ENCODE measurements at places on chromosomes 2 and 18.

DNA sequence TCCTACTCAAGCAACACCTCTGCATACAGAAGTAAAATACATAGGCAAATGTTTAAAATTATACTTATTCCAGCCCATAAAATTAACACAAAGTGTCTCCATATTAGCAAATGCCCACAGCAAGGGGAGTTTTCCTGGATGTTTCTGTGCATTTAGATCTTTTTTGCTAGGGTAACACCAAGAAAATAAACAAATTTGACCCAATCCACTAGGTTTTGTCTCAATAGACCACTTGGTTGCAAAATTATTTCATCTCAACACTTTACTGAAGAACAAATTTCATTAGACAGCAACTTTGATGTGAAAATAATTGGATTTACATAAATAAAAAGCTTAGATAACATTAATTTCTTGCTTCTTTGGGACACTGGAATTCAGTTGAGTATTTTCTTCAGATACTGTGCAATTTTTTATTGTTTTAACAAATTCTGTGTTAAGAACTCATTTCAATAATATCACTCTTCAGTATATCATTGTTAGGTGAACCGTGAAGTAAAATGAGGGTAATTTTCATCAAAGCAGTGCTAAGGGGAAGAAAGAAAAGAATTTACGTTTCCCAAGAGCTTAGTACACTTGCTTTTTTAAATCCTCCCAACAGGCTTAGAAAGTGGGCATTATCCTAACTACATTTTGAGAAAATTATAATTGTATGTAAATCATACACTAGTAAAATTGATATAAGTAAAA, 133.5 kb upstream of the TTC39C start:
- no peak for DNase-seq

GRCh38 chr2:97651114-97651513, 5.3 kb downstream of the COX5B start:
- DNase-seq, result no peak

DNA sequence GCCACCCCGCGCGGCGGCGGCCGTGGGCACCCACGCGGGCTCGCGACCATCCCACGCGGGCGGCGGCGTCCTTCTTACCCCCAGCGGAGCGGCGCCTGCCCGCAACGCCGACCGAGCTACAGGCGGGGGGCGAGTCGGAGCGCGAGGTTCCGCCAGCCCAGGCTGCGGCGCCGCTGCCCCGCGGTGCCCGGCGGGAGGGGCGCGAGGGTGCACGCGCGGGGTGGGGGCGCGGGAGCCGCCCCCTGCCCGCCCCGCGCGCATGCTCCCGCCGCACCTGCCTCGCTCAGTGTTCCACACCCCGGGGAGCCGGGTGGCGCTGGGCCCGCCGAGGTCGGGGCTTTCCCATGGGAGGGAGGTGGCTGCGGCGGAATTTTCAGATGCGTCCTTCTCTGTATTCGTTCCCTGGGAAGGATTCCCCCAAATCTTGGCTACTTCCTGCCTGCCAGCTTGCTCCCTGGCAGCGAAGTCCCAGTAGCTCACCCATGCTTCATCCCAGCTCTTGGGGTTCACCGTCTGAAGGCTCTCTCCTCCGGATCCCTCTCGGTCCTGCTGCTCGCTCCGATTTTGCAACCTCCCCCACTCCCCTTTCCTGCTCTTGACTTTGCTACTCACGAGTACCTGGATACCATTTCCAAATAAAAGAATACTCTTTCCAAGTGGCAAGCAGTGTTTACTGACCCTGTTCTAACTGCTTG, at the start of gene L3MBTL4:
TSS of gene L3MBTL4 (minus strand) at position 189 of the 695 bp plus-strand sequence. CDS start 103,286 bp downstream, outside the sequence.
- DNase-seq, result no peak

DNA sequence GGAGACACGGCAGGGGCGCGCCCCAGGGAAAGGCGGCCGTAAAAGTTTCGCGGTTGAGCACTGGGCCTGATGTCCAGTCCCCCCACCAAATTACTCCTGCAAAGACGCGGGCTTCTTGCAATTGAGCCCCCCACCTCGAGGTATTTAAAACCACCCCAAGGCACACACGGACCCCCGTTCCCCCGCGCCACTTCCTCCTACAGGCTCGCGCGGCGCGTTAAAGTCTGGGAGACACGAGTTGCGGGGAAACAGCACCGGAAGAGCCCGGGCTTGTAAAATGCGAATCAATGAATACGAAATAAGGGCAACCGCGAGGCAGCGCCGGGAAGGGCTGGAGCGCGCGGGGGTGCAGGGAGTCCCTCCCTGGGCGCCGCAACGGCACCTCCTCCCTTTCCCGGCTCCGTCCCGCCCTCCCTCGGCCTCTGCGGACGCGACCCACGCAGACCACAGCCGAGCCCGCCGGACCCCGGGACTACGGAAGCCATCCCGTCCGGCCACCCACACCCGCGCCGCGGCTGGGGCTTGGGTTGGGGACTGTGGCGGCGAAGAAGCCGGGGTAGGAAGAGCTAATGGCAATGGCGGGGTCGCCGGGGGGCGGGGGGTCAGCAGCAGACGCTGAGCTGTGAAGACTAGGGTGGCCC, 918 bp upstream of the NETO1 start:
- no peak for DNase-seq

- DNase-seq, result no peak
Observed at GRCh38 chr18:21255211-21255610, 13.2 kb downstream of the GREB1L start.

GRCh38 chr2:68750592-68751396, 16.2 kb downstream of the ARHGAP25 start:
- no peak for DNase-seq

GRCh38 chr2:151996243-151997003, 102.4 kb downstream of the CACNB4 start:
- DNase-seq, result no peak

- no peak for DNase-seq
Observed at GRCh38 chr2:40228310-40228709, 223.6 kb downstream of the SLC8A1 start.

- no peak for DNase-seq
Observed at GRCh38 chr2:13524492-13524891, 807.8 kb downstream of the TRIB2 start.

Measured in NCI-H1048 (cell line).